Esophagus mucosa (tissue), 1 donor: ENCODE measurements at places on chromosomes 1 and 21. TPM values are rescaled to one million over a fixed set of nuclear protein-coding genes. Genes with fewer than 3 reads are reported as not detected.

CFAP107 gene
- total RNA-seq = not detected

DNA sequence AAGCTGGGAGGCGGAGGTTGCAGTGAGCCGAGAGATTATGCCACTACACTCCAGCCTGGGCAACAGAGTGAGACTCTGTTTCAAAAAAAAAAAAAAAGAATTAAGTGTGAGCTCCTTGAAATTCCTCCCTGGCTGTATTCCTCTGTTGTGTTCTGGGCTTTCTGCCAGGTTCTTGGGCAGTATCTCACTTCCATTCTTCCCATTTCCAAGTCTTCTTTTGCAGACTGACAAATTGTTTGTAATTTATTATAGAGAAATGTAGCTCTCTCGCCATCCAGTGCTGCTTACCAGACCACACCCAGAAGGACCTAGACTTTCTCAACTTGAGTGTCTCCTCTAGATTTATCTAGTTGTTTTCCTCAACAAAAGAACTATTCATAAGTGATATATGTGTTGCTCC is 105.0 kb upstream of the ADGRL2 start:
- ATAC-seq = no peak

DNA sequence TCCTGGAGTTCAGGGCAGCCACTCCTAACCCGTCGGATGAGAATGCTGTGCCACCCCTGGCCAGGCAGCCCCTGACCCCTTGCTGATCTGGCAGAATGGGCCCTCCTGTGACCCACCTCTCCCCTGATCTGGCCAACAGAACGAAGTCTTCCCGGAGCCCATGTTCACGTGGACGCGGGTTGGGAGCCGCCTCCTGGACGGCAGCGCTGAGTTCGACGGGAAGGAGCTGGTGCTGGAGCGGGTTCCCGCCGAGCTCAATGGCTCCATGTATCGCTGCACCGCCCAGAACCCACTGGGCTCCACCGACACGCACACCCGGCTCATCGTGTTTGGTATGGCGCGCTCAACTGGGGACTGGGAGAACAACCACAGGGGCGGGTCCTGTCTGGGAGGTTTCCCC is 104.1 kb upstream of the KLHDC7A start:
- ATAC-seq = no peak

UBXN10 gene
- 0.04 TPM for total RNA-seq

DNA sequence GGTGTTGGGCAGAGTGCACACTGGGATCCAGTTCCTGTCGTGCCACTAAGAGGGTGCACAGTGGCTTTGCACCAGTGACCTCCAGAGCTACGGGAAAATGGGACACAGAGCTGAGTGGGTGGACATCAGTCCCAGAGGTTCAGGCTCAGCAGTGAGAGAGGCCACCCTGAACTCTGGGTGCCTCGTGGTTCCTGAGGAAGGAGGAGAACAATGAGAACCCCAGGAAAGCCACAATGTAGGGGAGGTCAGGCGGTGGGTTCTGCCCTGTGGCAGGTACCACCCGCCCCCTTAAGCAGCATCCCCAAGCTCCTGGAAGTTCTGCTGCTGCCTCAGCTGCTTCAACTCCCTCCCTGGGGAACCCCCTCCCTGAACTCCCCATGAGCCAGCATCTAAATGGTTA is 112.2 kb downstream of the GRIK3 start:
- ATAC-seq = no peak

DNA sequence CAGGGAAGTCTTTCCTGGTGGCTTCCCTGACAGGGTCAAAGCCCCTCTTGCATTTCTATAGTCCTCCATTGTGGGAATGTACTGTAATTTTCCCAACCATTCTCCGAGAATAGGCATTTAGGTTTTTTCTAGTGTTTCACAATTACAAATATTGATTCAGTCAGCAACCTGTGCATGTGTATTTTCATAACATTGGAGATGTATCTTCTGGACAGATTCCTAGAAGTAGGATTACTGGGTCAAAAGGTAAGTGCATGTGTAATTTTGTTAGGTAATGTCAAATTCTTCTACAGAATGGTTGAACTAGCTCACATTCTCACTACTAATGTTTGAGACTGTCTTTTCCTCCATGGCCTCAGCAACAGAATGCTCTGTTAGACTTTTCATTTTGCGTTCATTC is 8.3 kb upstream of the PLA2G2A start:
- no peak for ATAC-seq

GRCh38 chr1:28229996-28230395 is 2.8 kb downstream of the DNAJC8 start:
- no peak for ATAC-seq

DNA sequence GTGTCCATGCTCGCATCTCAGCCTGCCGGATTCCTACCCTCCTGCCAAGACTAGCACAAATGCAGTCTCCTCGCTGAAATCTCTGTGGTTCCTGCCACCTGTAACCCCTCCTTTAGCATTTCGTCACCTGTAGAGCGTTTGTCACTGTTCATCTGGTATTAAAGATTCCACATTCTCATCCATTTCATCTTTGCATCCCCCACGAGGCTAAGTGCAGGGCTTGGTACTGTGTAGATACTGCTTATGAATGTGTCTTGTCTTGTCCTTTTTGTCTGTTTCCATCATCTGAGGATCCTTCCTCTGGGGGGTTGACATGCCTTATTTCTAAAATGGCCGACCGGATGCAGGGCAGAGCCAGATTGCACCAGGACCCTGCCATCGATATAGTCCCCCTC is 53.7 kb upstream of the DNAJC6 start:
- ATAC-seq = no peak

- ATAC-seq = peak; percentile 91
Measured at GRCh38 chr1:39845569-39846566, 37.4 kb downstream of the TRIT1 start.

- ATAC-seq = no peak
Measured at GRCh38 chr1:229907884-229908638, 159.0 kb upstream of the GALNT2 start.
